ENCODE measurements at places on chromosomes 3 and 15.

DNA sequence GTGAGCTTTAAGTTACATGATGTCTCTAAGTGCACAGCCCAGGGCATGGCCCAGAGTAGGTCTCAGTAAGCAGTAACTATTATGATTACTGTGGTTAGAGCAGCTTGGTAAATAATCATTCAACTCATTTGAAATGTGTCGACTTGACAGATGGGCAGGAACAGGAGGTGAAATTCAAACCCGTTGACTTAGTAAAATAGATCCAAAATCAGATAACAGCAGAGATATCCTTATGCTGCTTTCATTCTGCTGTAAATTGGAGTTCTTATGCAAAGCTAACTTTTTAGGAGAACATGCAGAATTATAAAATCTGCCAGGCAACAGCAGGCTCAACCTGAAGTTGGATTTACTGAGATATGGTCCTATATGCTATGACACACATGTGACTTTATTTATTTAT, 118.7 kb upstream of the KLHL25 start:
- no peak for DNase-seq

GRCh38 chr3:51620543-51620942, 50.5 kb upstream of the TEX264 start:
- no peak for DNase-seq

- DNase-seq, result no peak
These were observed 109.3 kb downstream of the KCNMB2 start for GRCh38 chr3:178645503-178645902.

DNA sequence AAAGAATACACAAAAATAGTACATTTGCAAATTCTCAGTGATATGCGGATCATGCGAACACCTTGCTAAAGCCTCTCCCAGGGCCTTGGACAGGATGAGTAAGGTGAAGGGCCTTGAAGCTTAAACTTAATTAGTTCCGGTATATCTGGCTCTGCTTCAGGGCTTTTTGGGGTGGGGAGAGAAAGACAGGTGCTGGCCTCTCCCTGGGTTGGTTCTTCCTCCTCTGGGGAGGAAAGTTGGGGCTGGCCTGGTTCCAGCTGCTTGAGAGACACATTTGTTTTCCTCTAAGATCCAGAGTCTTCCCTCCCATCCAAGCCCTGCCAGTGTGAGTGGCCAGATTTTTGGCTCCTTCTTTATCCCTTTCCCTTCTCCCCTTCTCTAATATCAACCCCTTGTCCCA, 64.7 kb upstream of the EPHB3 start:
- no peak for DNase-seq

DNA sequence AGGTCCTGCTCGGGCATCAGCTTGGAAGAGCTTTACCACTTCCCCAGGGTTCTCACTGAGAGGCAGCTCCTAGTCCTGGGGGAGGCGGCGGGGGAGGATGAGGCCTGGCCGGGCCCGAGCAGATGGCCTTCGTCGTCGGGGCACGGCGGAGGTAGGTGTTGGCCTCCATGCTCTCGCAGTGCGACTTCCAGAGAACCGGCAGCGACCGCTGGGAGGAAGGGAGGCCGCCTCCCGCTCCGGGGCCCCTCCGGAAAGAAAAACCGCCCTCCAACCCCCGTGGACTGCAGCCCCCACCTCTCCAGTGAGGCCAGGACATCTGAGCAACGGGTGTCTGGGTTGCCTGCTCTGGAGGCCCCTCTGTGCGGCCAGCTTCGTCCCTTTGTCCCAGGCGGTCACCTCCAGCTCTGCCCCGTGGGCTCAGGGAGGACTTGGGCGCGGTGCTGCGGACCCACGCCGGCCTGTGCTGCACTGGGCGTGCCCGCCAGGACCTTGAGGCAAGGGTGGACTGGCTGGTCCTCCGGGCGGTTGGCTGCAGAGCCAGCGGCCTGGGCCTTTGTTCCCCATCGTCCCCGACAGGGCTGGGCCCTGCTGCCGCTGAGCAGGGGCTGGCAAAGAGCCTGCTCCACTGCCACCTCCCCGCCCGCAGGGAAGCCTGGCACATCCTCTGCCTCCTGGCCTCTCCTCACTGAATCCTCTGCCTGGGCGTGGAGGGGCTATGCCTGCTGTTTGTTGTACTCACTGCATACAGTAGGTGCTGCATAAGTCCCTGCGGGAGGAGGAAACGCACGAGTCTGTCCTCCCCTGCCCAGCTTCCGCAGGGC, 13.6 kb upstream of the GP9 start:
- no peak for DNase-seq
